ENCODE measurements at places on chromosomes 12 and 14.

DNA sequence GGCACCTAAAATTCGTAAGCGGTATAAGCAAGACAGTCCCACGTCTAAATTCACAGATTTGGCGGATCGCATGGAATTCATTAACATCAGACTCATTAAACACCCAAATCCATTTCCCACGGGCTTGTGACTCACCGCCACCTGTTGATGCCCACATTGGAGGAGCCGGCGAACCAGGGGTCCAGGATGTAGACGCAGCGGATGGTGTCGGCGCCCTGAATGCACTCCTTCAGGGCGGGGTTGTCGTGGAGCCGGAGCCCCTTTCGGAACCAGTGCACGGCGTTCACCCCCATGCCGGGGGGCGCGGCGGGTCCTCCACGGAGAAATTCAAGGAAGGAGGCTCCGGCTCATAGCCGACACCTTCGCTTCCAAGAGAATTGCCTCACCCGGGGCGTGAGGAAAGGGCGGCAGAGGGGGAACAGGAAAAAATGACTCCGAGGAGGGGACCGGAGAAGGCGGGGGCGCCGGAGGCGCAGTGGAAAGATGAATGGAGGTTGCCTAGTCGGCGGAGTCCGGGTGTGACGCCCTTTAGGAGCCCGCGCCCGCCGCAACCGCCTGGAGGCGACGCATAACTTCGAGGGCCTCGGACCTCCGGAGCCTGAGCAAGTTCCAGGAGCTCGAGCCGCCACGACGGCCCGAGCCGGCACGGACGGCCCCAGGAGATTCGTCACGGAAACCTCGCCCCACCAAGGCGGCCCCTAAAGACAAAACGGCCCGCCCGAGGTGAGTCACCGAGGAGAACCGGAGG, 506 bp downstream of the CRY1 start:
- DNase-seq = peak; percentile 64

- no peak for DNase-seq
These were observed 77.8 kb upstream of the CPNE8 start for GRCh38 chr12:38983117-38983571.

GRCh38 chr12:116459011-116459875, 99.9 kb upstream of the MAP1LC3B2 start:
- DNase-seq = peak; percentile 31

DNA sequence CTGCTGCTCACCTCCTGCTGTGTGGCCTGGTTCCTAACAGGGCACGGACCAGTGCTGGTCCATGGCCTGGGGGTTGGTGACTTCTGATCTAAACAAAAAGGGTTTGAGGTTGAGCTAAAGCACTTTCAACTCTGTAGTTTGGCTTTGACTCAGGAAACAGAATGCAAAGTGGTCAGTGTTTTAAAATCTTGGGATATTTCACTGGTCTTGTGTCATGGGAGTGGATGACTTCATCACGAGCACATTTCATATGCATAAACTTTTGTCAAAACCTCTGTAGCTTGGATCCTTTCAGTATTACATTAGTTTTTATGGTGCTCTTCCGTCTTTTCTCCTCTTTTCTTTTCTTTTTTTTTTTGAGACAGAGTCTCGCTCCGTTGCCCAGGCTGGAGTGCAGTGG, 25.6 kb downstream of the FAM161B start:
- DNase-seq = no peak

GRCh38 chr14:24335461-24336171, 745 bp upstream of the ADCY4 start:
- no peak for DNase-seq

- DNase-seq = no peak
These were observed 474.3 kb downstream of the ATP23 start for GRCh38 chr12:58415716-58416115.

DNA sequence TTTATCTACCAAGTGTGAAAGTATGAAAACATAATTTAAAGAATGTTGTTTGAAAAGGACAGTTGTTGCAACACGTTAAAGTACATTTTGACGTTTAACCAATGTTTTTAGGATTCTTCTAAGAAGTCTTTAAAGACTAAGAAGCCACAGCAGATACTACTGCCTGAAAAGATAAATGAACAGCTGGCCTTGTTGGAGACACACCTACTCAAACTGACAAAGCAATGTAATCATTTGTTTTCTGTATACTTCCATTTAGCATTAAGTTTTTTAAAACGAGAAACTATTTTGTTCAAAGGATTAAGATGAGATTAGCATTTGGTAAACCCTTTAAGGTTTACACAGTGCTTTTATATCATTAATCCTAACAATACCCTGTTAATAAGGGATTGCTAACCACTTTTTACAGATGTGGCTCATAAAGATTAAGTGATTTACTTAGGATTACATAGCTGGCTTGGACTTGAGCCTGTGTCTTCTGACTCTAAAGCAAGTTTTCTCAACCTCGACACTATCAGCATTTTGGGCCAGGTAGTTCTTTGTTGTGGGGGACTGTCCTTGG, 134.4 kb downstream of the CFAP54 start:
- DNase-seq = no peak

DNA sequence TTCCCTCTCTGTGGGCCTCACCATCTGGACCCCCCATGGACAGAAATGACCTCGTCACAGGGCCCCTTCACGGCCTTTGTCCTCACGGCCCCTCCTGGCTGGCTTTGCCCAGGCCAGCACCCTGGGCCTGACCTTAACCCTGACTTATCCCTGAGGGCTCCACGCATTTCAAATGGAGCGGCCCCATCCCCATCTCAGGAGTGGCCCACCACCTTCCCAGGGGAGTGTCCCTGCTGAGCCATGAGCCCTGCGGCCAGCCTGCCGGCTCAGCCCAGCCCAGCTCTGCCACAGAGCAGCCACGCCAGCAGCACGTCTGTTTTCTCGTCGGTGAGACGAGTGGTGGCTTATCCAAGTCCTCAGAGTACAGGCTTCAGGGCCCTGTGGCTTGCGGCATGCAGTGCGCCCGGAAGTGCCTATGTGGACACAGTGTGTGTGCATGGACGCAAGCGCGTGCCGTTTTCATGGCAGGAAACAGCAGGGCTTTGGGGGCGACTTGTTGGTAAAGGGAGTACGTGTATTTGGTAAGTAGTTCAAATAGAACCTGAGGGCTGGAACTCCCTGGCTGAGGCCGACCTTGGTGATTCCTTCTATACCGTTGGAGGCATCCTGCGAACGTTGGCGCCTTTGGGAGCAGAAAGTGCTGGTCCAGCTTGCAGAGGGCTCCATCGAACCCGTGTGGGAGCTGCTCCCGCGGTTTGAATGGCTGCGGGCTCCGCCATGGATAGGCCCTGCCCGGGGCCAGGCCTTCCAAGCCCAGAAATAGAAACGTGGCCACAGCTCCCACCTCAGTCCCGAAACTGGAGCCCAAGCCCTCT, 52.1 kb downstream of the LRCOL1 start:
- DNase-seq = no peak

- no peak for DNase-seq
These were observed 105.0 kb upstream of the METAP2 start for GRCh38 chr12:95368931-95369330.

DNA sequence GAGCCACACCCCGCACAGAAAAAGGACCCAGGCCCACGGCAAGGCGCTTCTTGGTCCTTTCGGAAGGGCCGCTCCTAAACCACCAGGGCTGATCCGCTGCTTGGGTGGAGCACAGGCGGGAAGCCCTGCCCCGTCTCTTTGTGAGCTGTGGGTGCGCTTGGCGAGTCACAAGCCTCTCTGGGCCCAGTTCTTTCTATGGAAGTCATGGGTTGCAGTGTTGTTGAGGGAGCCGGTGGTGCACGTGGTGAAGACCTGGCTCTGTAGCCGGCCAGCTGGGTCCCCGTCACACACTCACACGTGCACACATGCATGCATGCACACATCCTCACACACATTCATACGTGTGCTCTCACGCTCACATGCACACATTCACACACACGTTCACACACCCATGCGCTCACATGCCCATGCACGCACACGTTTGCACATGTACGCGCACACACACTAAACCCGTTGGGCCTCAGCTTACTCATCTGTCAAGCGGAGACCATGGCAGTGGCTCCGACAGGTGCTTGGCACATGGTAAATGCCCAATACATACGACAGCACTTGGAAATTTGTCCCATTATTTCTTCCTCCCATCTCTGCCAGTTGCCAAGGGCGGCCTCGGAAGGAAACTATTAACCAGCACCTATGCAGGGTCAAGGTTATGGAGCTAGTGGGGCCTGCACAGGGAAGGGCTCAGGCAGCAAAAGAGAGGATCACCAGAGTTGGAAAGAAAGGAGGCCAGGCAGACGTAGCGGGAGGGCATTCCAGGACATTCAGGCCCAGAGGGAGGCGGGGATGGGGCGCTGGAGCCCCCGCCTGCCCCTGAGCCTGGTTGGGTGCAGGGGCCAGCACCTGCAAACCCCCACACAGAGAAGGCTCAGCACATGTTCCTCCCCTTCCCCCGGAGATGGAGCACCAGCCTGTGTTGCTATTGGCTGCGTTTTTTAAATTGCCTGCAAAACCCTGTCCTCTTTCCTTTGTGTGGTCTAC, 96.9 kb downstream of the SETD3 start:
- no peak for DNase-seq

DNA sequence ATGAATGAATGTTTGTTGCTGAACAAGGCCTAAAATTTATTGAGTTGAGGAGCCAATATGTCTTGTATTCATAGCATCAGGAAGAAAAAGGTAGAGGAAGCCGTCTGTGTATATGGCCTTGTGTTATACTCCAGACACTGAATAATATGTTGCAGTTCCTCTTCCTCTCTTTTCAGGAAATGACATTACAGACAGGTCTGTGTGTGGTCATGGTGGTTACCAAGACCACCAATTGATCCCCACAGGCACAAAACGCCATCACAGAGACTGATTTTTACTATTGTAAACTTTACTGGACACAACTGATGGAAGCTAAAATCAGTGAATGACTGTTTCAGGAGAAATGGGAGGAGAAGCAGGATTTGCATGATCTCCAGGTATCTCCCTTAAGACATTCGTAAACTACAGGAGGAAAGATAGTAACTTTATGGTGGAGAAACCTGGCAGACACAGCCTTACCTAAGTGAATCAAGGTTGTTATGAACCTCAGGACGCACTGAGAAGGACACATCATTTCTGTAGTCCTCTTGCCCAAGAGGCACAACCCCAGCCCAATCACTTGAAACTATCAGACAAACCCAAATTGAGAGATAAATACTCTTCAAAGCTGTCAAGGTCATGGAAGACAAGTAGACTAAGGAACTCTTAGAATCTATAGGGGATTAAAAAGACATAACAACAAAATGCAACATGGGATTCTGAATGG, 334.1 kb upstream of the RGS6 start:
- DNase-seq = no peak

- no peak for DNase-seq
These were observed 44.5 kb downstream of the FOXA1 start for GRCh38 chr14:37550511-37550910.

GRCh38 chr12:12441843-12442461, 85.1 kb downstream of the BORCS5 start:
- no peak for DNase-seq

GRCh38 chr12:46562625-46563225, 190.2 kb upstream of the SLC38A2 start:
- no peak for DNase-seq

GRCh38 chr14:64637735-64638473, 66.3 kb upstream of the PLEKHG3 start:
- DNase-seq = no peak

- DNase-seq = no peak
These were observed 28.0 kb downstream of the NOS1 start for GRCh38 chr12:117333331-117333881.

DNA sequence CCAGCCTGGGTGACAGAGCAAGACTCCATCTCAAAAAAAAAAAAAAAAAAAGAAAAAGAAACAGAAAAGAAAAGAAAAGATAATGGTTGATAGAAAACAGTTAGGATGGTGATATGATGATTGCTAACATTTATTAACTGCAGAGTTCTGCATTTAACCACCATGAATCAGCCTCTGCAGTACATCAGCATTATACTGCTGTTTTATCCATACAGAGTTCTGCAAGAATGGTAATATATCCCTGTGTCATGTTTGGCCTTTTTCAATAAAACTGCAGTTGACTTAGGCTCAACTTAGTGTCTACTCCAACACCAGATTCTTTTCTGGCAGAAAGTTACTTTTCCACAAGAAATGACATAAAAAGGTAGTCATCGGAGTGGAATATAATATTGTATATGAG, 62.6 kb downstream of the DUSP6 start:
- no peak for DNase-seq

DNA sequence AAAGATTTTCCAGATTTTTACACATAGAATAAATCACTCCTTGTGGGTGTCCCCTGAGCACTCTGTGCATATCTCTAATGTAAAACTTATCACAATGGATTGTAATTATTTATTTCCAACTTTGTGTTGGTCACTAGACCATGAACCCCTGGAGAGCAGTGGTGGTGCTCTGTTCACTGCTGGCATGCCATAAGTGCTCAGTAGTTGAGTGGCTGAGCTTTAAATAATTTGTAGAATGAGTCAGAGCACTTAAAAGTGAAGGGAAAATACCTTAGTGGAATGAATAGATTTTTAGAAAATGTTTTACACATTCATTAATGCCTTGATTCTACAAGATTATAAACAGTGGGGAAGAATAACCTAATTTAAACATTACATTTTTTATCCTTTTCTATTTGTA, 6.3 kb downstream of the MGAT4C start:
- DNase-seq = no peak

DNA sequence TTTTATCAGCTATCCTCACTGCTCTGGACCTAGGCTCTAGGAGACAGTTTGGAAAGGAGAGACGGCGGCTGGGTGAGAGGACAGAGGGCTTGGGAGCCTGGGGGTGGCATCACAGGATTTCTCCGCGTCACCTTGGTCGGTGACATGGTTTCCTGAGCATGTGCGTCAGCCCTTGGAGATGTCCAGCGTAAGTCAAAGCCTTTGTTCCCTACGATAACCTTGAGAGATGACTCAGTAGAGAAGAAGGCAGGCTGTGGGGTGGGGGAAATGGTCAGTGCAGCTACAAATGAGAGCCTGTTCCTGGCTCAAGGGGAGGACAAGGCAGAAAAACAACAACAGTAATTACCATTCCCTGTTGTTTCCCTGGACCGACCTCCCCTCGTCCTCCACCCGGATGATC, 90.2 kb upstream of the TBX3 start:
- DNase-seq = no peak

DNA sequence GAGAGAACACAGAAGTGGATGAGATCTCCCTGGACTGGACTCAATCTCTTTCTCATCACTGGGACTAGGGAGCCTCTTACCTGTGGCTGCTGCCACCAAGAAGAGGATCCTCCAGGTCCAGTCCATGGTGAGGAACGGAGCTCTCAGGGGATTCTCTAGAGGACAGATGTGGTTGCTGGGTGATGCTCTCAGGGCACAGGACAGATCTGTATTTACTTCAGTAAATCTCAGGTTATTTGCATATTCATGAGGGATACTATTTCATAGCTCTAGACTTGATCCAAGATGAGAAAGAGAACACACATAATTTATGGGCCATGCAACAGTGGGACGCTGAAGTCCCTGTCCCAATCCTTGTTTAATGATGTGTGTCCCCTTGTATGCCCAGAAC, 460.5 kb downstream of the TMEM121 start:
- no peak for DNase-seq

GRCh38 chr12:131855521-131856142, 27.4 kb downstream of the MMP17 start:
- peak; percentile 20 for DNase-seq

- peak; percentile 83 for DNase-seq
These were observed 10.0 kb downstream of the LRCOL1 start for GRCh38 chr12:132600048-132601032.

Measured in left hindlimb (tissue), 1 donor.